ENCODE measurements at places on chromosomes 6 and 20.

DNA sequence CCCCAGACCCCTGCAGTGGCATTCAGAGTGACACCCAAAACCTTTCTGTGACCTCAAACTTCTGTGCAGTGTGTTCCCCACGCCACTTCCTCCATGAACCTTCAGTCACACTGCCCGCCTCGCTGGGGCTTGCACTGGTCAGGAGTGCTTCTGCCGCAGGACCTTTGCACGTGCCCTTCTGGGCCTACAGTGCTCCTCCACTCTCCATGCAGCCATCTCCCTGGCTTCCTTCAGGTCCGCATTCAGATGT, 27.1 kb downstream of the SYNJ2 start:
- no peak for DNase-seq

GRCh38 chr20:25082498-25082873, 545 bp upstream of the VSX1 start:
- no peak for DNase-seq

- no peak for DNase-seq
Measured at GRCh38 chr6:20198775-20199174, 13.5 kb downstream of the MBOAT1 start.

DNA sequence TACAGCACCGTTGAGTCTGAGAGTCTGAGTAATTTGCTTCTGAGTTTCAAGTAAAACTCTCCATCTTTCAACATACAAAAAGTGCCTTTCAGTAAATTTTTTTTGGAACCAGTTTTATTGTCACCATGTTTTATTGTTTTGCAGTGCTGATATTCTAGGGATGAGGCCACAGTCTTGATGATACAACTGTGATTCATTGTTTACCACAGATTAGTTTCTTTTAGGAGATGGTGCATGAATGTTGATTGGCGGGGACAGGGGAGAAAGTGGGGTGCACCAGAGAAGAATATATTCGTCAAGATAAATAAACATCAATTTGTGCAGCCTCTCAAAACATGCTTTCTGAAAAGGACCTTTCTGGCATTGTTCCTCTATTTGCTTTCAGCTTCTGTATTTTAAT, 109.0 kb downstream of the MCHR2 start:
- no peak for DNase-seq

- DNase-seq: no peak
Measured at GRCh38 chr20:35791821-35792220, 20.0 kb downstream of the PHF20 start.

DNA sequence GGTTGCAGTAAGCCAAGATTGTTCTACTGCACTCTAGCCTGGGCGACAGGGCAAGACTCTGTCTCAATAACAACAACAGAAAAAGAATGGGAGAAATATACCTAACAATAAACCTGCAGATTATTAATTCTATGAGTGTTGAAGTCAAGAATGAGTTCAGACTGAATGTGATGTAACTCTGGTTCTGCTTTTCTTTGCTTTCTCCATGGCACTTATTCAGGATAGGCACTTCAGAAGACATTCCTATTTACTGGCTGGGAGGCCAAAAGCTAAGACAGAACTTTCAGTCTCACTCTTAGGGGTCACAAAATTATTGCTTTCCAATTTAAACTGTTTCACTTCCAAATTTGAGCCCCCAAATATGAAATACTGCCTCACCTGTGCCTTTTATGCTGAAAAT, 15.7 kb upstream of the PRIM2 start:
- no peak for DNase-seq

All from central memory CD4-positive, alpha-beta T cell (primary cell).